ENCODE measurements at places on chromosomes 5 and 9. TPM values are rescaled to one million over a fixed set of nuclear protein-coding genes. Genes with fewer than 3 reads are reported as not detected.

Gene GPX3
- total RNA-seq, result not detected

Gene SPATA9
- not detected for total RNA-seq

Gene PAX5
- total RNA-seq, result under 0.01 TPM

Gene EFNA5
- 6.5 TPM for total RNA-seq

Gene PPP1R26
- total RNA-seq, result 16.3 TPM

Gene NEURL1B
- 1.5 TPM for total RNA-seq

Gene CA9
- not detected for total RNA-seq

Gene AMACR
- 18.4 TPM for total RNA-seq

Gene TMEM215
- under 0.01 TPM for total RNA-seq

Gene SCAI
- 9.5 TPM for total RNA-seq

Gene CTNNAL1
- total RNA-seq, result 25.3 TPM

Gene PAIP1
- total RNA-seq, result 108 TPM

Gene SLC6A7
- total RNA-seq, result not detected

Gene UBAP1
- 33.8 TPM for total RNA-seq

Gene HMCN2
- total RNA-seq, result not detected

Gene NFIL3
- total RNA-seq, result 11.7 TPM

Gene CDH12
- total RNA-seq, result not detected

Gene SLC4A9
- not detected for total RNA-seq

Gene TCF7
- 0.69 TPM for total RNA-seq

Gene MARCOL
- not detected for total RNA-seq

Gene TOMM5
- total RNA-seq, result 107 TPM

Gene PCDHGB6
- 2.0 TPM for total RNA-seq

Gene PRDM9
- total RNA-seq, result not detected

Gene NSUN2
- 51.6 TPM for total RNA-seq

Gene TLR4
- 28.7 TPM for total RNA-seq

Gene PAPPA
- 4.0 TPM for total RNA-seq

Gene TMEM252
- total RNA-seq, result not detected

Gene C5orf34
- 11.6 TPM for total RNA-seq

Gene REEP5
- 44.1 TPM for total RNA-seq
